ENCODE measurements at places on chromosomes 5 and 9. TPM values are rescaled to one million over a fixed set of nuclear protein-coding genes. Genes with fewer than 3 reads are reported as not detected.

FOXD4L3 gene
- not detected for total RNA-seq

FAM81B gene
- total RNA-seq: not detected

PCDHB8 gene
- 0.57 TPM for total RNA-seq

SLCO6A1 gene
- total RNA-seq: 0.46 TPM

ADAMTS2 gene
- 5.9 TPM for total RNA-seq

GRCh38 chr9:93613791-93614190 lies 37.4 kb downstream of the PHF2 start:
- no peak for DNase-seq
